ENCODE measurements at places on chromosomes 5 and 9.

- no peak for DNase-seq
Measured at GRCh38 chr5:98787131-98787719, 13.8 kb downstream of the RGMB start.

- DNase-seq, result no peak
Measured at GRCh38 chr9:87201351-87201751, 254.0 kb upstream of the GAS1 start.

DNA sequence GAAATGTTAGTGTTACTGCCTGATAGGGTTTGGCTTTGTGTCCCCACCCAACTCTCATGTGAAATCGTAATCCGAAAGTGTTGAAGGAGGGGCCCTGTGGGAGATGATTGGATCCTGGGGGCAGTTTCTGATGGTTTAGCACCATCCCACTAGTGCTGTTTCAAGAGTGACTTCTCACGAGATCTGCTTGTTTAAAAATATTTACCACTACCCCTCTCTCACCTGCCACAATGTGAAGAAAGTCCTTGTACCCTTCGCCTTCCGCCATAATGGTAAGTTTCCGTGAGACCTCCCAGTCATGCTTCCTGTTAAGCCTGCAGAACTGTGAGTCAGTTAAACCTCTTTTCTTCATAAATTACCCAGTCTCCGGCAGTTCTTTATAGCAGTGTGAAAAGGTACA is 2.6 kb upstream of the RFX3 start:
- DNase-seq, result no peak

DNA sequence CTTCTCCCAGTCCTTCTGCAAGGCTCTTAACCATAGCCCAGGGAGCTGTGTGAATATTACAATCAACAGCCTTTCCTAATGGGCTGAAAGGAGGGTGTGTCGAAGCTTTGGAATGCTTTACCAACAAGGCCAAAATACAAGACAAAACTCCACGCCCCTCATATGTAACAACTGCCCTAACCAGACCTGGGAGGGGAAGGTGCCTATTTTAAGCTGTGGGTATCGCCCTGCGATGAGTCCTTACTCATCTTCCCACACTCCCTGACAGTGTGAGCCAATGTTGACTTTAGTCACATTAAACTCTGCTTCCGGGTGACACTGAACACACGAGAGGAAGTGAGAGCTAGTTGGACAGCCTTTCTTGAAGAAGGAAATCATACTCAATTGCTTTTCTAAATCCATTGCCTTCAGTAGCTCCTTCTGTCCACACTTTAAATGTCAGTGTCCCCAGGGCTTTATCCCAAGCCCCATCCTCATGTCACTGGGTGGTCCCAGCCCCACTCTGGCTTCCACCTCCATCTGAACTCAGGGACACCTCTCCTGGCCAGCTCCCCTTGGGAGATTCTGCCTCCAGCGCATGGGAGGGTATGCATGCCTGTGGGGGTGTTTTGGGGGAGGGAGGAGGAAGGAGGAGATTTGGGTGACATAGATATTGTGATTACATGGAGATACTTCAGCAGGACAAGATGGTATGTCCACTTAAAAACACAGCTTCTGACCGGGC is 6.5 kb upstream of the TBC1D9B start:
- DNase-seq, result peak; percentile 74

GRCh38 chr5:39394946-39395345 is 29.8 kb downstream of the DAB2 start:
- no peak for DNase-seq

GRCh38 chr5:14776602-14777001 is 95.0 kb downstream of the ANKH start:
- no peak for DNase-seq

GRCh38 chr9:134272302-134273023 is 53.8 kb upstream of the RXRA start:
- DNase-seq, result no peak

- no peak for DNase-seq
Measured at GRCh38 chr5:139094154-139095131, 103.7 kb downstream of the SIL1 start.

- no peak for DNase-seq
Measured at GRCh38 chr5:151772846-151773561, 1.2 kb downstream of the G3BP1 start.

- DNase-seq, result no peak
Measured at GRCh38 chr5:38807570-38808483, 38.0 kb upstream of the OSMR start.

DNA sequence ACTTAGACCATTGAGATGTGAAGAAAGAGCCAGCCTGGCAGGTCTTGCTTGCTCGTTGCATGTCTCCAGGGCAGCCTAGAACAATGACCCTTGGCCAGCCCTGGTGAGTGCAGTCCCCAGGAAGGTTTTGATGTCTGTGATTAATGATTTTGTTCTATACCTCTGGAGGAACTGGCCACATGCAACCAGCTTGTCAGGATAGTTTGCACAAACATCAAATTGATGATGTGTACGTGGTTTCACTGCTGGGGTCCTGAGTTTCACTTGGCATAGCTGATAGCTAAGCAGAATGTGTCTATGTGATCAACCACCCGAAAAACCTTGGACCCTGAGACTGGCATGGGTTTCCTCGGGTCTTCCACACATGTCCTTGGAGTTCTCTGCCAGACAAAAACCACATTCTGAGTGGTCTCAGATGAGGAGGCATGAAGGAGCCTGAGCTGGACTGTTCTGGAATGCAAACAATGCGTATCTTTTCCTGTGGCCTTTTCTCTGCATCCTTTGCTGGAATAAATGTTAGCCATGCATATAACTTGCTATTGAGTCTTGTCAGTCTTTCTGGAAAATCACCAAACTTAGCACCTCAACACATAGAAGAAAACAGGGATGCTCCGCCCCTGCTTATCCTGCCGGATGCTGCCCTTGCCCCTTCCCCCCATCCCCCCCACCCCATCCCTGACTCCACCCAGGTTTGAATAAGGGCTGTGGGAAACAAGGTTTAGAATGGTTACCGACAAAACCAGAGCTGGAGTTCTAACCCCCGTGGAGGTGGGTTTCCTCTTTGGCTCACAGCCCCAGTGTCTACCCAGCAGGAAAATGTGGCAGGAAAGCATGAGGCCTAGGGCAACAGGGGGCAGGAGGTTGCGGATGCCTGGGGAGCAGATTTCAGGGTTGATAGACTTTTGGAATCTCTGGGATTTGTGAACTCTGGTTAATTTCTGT is 50.1 kb upstream of the ANKRD33B start:
- DNase-seq, result peak; percentile 52

DNA sequence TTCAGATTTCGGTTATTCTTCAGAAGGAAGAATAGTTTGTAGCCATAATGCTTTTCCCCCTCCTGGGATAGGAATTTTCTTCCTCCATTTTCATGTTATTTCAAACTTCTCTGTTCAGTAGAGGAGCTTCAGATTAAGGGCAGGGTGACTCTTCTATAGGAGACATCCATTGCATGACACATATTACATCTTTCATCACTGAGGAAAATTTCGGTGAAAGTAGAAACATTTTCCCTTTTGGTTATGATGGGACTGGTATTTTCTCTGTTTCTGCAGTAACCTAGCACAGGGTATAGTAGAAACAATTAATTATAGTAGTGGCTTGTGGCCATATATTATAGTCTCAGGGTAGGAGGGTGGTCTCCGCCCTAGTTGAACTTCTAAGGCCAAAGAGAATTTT is 1.1 kb downstream of the IPO11 start:
- DNase-seq, result no peak

- DNase-seq, result no peak
Measured at GRCh38 chr5:76393035-76393680, 9.9 kb upstream of the IQGAP2 start.
